ENCODE measurements at places on chromosomes 11 and 22.

- DNase-seq = no peak
Measured at GRCh38 chr11:129595038-129595962, 219.7 kb downstream of the BARX2 start.

DNA sequence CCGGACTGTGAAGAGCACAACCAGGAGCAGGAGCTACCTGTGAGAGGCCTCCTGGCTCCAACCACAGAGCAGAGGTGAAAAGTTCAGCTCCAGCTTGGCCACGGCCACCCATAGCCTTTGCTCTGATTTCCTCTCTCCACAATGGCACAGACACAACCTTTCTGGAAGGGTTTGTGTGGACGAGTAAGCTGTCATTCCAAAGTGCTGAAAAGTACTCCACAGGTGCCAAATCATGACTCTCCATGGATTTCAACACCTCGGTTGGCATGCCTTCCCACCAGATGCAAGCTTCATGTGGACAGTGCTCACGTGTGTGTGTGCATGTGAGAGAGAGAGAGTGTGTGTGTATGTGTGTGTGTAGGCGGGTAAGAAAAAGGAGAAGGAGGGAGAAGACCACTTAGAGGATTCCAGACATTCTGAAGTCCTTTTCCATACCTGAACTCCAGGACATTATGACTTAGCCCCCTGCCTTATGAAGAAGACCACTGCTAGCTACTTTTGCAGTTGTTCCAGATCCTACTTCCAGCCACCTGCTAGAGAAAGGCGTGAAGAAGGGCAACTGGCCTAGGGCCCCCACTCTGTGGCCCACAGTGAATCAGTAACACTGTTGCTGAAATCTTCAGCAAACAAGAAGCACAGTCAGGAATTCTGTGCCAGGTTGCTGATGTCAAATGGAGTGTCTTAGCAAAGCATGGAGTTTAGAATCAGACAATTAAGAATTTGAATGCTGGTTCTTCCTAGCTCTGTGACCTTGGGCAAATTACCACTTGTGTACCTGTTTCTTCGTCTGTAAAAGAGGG is 13.9 kb upstream of the NAV2 start:
- DNase-seq = no peak

DNA sequence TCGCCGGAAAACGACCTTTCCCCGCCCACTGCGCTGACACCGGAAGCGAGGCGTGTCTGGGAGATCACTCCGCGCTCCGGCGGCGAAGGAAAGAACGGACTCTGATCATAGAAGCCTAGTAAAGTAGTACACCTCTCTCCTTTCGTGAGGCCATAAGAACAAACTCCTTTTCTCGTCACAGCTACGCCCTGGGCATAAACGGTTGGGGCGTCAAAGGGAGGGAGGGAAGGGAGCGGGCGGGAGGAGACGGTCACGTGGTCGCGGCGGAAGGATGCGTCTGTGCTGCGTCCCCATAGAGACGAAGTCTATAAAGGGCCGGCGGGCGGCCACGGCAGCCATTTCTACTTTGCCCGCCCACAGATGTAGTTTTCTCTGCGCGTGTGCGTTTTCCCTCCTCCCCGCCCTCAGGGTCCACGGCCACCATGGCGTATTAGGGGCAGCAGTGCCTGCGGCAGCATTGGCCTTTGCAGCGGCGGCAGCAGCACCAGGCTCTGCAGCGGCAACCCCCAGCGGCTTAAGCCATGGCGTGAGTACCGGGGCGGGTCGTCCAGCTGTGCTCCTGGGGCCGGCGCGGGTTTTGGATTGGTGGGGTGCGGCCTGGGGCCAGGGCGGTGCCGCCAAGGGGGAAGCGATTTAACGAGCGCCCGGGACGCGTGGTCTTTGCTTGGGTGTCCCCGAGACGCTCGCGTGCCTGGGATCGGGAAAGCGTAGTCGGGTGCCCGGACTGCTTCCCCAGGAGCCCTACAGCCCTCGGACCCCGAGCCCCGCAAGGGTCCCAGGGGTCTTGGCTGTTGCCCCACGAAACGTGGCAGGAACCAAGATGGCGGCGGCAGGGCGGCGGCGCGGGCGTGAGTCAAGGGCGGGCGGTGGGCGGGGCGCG is at the start of gene ATF4:
ATF4 (plus strand) TSS at position 337 of the 880 bp plus-strand sequence. CDS start 884 bp downstream, outside the sequence.
- peak; percentile 90 for DNase-seq

- no peak for DNase-seq
Measured at GRCh38 chr11:92546603-92547002, 322.0 kb downstream of the FAT3 start.

GRCh38 chr11:114185436-114185835 is 110.8 kb upstream of the NNMT start:
- no peak for DNase-seq

DNA sequence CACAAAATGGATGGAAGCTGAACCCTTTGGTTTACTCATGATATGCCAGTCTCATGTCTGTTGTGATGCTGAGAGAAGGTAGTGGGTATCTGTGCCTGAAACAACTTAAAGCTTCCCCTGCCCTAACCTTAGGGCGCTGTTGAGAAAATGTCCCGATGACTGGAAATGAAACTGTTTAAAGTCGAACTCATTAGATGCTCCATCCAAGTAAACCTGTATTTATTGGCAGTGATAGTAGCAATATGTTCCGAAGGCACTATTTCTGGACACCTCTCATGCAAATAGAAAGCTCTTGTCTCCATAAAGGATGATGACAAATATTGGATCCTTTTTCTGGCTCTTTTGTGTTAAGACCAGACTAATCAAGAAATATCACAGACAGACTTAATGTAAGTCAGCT is 86.2 kb downstream of the GRAMD1B start:
- DNase-seq = no peak

GRCh38 chr11:75721852-75722668 is 4.4 kb downstream of the MOGAT2 start:
- DNase-seq = no peak

- DNase-seq = no peak
Measured at GRCh38 chr11:60710482-60710881, 11.1 kb downstream of the MS4A8 start.

DNA sequence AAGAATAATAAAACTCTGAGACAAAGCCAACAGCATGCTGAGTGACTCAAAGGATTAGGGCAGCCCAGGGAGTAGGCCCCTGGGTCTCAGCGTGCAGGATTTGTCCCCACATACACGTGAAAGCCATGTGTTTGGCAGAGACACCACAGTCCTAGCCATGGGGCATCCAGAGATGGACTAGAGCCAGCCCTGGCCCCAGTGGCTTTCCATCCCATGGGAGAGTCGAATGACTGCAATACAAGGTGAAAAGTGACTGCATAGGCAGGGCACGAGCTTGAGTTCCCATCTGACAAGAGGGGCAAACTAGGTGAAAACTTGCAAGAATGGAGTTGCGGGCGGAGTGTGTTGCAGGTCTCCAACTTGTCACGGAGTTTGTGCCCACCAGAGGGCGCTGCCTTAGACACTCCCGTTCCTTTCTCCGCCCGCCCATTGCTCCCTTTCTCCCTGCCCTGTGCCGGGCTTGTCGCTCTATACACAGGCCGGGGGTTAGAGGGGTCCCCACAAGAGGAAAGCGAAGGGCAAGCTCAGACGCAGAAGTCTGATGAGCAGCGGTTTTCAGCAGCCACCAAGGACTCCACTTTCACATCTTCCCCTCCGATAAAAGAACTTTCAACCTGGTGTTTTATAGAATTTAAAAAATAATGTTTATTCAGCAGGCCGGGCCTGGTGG is 24.2 kb downstream of the TSKU start:
- DNase-seq = peak; percentile 47

GRCh38 chr11:117087446-117087845 is 10.8 kb downstream of the SIK3 start:
- no peak for DNase-seq

- DNase-seq = no peak
Measured at GRCh38 chr11:61636676-61637075, 43.5 kb upstream of the DAGLA start.

DNA sequence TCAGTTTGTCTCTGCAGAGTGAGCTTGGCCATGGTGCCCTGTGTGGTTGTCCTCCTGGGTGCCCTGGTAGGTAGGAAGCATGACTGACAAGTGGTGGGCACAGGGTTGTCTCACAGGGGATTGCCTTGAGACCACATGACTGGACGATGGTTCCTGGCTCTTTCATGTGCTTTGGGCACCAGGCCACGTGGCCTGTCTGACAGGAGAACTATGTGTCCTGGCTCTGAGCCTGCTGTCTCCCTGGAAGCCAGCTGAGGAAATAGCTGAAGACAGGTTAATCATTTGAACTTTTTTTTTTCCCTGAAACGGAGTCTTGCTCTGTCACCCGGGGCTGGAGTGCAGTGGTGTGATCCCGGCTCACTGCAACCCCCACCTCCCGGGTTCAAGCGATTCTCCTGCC is 93.2 kb downstream of the LDLRAD3 start:
- no peak for DNase-seq

GRCh38 chr11:94196363-94196762 is 67.7 kb downstream of the PANX1 start:
- DNase-seq = no peak

DNA sequence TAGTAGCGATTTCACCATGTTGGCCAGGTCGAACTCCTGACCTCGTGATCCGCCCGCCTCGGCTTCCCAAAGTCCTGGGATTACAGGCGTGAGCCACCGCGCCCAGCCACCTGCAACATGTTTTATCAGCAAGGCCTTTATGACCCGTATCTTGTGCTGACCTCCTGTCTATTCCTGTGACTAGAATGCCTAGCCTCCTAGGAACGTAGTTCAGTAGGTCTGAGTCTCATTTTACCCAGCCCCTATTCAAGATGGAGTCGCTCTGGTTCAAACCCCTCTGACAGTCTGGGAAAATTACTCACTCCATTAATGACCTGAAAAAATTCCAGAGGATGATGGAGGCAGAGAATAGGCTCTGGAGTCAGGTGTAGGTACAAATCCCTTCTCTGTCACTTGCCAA is 30.0 kb upstream of the CXCR5 start:
- DNase-seq = no peak

DNA sequence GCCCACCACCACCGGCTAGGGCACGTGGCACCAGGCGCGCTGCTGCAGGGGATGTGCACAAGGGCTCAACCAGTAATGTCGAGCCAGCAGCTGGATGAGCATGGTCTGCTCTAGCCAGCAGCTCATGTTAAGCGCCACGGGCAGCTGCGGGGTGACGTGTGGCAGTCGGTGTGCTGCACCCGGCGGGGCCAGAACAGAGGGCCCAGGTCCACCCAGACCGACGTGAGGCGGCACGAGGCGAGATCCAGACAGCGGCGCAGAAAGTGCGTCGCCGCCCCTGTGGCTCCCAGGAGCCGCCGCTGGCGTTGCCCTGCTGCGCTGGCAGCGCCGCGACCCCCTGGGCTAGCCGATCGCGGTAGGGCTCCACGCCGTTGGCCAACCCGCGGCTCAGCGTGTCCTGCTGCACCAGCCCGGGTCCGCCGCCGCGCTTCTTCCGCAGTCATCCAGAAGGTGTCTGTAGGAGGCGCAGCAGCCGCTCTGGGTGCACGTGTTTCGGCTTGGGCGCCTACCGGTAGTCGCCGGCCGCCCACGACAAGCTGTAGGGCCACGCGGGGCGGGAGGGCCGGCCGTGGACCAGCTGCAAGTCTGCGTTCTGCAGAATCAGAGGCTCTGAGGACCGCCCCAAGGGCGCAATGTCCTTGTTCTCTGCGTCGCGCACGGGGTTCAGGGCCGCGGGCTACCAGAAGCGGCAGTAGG is 4.6 kb upstream of the GALR3 start:
- peak; percentile 30 for DNase-seq

GRCh38 chr11:36230779-36231699 is 58.2 kb downstream of the COMMD9 start:
- DNase-seq = no peak

DNA sequence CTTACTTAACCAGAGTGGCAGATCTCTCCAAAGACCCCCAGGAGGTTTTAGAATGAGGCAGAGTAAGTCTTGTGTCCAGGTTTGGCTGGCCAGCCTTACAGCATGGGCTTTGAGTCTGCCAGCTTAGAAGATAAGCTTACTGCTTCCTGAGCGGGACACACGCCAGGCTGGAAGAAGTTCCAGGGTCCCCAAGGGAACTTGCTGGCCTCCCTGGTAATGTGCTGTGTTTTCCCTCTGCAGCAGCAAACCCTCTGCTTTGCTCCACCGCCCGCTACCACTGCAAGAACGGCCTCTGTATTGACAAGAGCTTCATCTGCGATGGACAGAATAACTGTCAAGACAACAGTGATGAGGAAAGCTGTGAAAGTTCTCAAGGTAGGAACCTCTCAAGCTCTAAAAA is 154.2 kb downstream of the LDLRAD3 start:
- no peak for DNase-seq

- DNase-seq = no peak
Measured at GRCh38 chr11:69003866-69004367, 9.1 kb downstream of the MRGPRF start.

DNA sequence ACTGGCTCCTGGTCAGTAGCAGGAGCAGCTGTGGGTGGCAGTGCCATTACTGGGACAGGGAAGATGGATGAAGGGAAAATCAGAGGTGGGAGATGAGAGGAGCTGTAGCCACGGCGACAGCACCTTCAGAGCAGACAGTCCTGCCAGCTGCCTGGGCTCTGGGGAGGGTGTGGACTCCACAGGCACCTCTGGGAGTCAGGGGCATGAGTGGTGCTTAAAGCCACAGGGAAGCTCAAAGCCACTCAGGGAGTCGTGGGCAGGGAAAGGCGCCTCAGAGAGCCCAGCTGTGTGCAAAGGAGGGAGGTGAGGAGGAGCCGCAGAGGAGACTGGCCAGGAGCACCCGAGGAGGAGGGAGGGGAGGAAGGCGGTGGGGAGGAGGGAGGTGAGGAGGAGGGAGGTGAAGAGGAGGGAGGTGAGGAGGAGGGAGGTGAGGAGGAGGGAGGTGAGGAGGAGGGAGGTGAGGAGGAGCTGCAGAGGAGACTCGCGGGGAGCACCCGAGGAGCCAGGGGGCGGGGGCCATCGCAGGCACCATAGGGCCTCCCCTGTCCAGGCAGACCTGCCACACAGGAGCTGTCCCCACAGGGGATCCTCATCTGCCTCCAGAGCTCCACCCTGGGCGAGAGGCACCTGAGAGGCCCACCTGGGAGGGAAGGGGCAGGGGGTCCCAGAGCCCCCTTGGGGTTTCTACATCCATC is 977.6 kb downstream of the BRD1 start:
- no peak for DNase-seq

GRCh38 chr22:30514252-30514651 is 8.8 kb upstream of the SEC14L4 start:
- no peak for DNase-seq

DNA sequence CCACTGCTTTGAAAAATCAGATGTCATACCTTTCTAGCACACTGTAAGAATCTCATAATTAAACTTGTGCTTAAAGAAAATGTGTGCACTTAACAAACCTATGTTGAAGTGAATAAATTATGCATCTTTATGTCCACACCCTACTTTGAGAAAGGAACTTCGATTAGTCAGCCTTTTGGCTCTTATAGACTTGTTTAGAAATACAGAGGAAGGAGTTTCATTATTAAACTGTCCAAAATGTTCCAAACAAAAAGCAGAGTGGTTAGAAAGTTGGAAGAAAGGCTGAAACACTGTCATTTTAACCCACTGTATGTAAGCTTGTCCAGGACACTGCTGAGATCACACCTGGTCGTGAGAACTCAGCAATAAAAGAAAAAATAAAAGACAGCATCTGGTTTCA is 863.2 kb upstream of the CHORDC1 start:
- no peak for DNase-seq

- no peak for DNase-seq
Measured at GRCh38 chr22:27740202-27740748, 61.3 kb downstream of the MN1 start.

Data from stimulated activated CD8-positive, alpha-beta memory T cell treated with anti-CD3 and anti-CD28 coated beads, Interleukin-7, amount 100 ng/mL, for 1 hour (primary cell).